Inflammatory macrophage (primary cell): ENCODE measurements at places on chromosomes 2 and 18.

DNA sequence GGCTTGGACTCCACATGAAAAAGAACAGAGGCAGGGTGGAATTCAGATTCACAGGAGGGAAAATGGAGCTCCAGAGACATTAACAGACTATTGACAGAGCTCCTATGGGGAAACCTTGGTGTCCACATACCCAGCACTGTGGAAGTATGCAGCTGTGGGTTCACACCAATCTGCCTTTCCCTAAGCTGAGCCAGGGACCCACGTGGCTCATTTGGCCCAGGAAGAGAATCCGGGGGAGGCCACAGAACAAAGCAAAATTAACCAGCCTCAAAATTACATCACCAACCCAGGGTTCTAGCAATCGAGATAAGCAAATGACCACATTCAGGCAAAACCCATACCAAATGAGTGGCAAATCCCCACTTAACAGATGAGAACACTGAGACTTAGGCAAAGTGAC lies 105.8 kb upstream of the TWIST2 start:
- DNase-seq, result no peak

- no peak for DNase-seq
These were observed 1.8 kb downstream of the PDE11A start for GRCh38 chr2:178070824-178071223.

- DNase-seq, result no peak
These were observed 133.3 kb upstream of the UNC80 start for GRCh38 chr2:209638346-209638745.

DNA sequence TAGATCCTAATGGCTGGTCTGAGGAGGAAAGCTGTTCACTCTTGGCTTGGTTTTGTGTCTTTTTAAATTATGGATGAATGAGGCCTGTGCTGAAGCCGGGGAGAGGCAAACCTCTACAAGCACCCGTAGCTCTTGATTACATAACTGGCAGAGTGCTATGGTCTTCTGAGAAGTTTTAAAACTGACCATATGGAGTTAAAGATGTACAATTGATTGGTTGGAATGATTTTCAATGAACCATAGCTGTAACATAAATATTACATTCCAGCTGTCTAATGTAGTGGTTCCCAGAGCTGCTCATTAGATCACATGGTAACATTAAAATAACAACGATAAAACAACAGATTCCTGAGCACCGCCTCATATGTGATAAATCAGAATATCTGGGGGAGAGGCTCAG lies 71.1 kb upstream of the MAP4K3 start:
- no peak for DNase-seq

- no peak for DNase-seq
These were observed 142.6 kb upstream of the GPC1 start for GRCh38 chr2:240292619-240293525.

DNA sequence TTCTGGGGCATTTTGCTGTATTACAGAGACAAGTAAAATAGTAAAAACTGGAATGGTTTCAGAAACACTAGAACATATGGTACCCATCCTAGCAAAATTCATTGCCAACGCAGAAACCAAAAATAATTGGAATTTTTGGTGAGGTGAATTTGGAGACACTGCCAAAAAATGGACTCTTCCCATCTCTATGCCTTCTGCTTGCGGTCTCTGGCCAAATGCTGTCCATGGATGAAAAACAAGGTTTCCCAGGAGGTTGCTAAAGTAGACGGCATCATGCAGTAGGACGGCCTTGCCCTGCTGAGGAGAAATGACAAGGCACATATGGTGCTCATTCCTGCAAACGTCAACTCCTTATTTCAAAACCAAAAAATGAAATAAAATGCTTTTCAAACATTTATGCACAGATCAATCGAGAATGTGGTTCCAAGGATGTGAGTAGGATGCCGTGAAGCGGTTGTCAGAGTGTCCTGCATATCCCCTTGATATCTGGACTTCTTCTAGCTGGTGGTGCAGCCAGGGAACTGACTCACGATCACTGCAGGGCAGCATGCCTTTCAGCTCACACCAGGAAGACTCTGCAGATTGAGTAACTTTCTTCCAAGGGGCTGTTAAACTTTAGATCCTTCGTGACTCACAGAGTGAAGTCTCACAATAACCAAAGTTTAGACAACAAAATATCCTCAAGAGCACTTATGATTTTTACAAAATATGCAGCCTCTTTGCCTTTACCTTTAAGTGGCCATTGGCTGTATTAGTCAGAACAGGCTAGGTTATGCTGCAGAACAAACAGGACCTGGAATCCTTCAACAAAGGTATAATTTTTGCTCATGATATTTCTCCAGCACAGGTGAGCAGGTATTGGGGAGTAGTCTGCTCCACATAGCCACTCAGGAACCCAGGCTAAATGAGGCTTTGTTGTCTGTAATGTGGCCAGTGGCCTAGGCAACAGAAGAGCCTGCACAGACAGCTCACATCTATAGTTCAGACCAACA lies 149.4 kb upstream of the NDUFV2 start:
- no peak for DNase-seq

GRCh38 chr2:218996937-218997336 lies 3.7 kb upstream of the CRYBA2 start:
- DNase-seq, result no peak

- DNase-seq, result no peak
These were observed 16.4 kb upstream of the CNRIP1 start for GRCh38 chr2:68336192-68336591.

DNA sequence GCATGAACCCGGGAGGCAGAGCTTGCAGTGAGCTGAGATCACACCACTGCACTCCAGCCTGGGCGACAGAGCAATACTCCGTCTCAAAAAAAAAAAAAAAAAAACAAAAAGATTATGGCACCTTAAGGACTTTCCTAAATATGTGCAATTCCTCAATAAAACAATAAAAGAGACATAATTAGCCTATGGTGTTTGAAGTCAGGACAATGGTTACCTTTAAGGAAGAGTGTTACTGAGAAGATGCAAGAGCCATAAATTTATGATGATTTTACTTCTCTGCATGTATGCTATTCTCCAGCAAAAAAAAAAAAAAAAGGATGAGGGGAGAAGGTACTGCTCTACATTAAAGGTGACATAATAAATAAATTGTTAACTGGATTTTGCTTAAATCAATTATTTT lies 208.2 kb upstream of the STK17B start:
- DNase-seq, result no peak

DNA sequence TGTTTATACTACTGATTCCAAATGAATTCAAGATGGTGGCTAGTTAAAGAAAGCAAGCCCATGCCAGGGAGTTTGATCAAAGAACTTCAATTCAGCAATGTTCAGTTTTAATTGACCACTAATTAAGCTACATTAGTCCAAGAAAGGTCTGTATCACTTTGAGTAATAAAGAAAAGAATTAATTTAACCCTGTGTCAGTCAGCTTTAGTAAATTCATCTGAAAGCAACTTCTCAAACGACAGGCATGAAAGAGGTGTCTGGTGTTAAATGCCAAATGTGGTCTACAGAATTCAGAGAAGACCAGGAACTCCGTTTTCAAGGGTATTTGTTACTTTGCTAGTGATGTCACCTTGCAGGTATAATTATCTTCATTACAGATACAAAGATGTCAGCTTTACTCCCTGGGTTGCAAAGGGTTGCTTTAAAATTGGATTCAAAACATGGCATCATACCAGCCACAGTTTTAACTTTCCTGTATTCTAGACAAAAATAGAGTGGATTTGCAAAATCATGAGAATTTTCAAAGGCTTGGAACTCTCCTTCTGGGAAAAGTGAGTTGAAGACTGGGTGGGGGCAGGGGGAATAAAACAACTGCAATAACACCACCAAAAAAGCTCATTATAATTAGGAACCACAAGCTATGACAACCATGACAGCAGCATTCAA lies 281.5 kb downstream of the TCF4 start:
- no peak for DNase-seq

DNA sequence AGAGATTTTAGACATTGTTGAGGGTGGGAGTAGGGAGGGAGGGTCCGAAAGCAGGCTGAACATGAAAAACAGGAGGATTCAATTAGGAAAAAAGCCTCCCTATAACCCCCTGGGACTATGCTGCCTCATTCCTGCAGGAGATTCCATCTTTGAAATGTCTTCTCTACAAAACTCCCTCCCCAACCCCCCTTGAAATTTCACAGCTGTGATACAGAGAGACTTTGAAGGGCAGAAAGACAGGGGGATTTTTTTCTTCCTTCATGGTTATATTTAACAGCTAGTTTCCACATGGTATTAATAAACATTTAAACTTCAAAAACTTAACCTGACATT lies 57.6 kb downstream of the TRIB2 start:
- DNase-seq, result no peak

- DNase-seq, result no peak
These were observed 145.5 kb downstream of the CYP26B1 start for GRCh38 chr2:72001937-72002690.

DNA sequence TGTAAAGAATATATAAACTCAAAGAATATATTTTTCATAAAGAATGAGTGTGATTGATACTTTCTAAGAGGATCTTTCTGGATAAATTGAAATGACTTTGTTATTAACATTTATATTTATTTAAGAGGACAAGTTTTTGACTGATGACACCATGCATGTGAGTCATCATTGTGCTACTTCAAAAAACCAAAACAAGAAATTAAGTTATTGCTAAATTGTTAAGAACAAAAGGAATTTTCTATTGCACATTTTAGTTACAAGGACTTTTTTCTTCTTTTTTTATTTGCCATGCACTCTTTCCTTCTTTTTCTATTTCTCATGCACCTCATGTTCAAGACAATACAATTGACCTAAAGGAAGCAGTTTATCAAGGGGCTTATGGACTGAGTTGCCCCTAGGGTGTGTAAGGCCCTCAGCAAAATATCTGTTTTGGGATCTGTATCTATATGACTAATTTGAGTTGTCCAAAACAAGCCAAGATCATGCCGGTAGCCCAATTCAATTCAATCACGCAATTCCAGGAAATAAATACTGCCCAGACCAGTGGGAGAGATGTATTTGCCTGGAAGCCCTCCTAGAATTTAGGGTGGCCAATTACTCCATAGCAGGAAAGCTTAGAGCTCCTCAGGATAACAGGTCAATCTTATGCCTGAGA lies 654.3 kb downstream of the METTL4 start:
- no peak for DNase-seq
